NCI-H1930 (cell line): ENCODE measurements at places on chromosomes 3 and 15.

DNA sequence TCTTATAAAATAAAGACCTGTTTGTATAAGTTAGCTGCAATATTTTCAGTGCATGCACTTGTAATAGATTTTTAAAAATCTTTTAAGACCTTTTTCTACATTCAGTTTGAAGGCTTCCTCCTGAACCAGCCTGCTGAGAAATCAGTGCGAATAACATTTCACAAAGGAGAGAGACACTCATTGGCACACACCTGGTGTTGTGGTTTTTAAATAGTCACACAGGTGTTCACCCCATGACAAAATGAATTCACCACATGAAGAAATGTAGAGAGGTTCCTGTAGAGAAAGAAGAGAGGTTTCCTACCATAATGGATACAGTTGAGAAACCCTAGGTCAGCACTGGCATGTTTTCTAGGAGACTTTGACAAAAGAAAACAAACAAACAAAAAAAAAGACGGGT is 237.3 kb downstream of the CNTN6 start:
- no peak for DNase-seq

- DNase-seq = no peak
Measured at GRCh38 chr3:3170998-3171397, 8.5 kb downstream of the CRBN start.

DNA sequence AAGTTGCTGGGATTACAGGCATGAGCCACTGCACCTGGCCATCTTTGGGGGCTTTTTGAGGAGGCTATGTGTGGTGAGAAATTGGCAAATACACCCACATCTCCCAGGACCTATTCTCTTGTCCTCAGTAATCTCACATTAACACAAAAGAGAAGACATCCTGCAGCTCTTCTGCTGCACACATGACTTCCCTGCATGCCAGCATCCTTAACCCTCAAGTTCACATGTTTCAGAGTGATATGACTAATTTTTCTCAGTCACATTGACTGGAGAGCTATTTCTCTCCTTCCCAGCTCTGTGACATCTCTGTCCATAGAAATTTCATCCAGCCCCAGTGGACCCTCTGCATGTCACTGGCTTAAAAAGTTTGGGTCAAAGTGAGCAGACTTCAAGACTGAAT is 1.9 kb upstream of the SKIC8 start:
- DNase-seq = no peak

DNA sequence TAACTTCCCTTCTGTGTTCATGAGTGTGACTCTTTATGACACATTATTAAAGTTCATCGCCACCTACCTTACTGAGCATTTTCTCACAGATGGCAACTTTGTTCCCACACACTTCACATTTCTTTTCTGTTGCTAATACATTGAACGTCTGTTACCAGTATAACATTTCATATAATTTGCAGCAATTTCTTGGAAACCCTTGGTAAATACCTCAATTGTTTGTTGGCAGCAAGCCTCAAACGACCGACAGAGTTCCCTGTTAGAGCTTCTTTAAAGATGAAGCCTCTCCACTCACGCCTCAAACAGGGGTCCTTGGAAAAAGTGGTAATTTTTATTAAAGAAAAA is 3.2 kb upstream of the CHSY1 start:
- DNase-seq = no peak

DNA sequence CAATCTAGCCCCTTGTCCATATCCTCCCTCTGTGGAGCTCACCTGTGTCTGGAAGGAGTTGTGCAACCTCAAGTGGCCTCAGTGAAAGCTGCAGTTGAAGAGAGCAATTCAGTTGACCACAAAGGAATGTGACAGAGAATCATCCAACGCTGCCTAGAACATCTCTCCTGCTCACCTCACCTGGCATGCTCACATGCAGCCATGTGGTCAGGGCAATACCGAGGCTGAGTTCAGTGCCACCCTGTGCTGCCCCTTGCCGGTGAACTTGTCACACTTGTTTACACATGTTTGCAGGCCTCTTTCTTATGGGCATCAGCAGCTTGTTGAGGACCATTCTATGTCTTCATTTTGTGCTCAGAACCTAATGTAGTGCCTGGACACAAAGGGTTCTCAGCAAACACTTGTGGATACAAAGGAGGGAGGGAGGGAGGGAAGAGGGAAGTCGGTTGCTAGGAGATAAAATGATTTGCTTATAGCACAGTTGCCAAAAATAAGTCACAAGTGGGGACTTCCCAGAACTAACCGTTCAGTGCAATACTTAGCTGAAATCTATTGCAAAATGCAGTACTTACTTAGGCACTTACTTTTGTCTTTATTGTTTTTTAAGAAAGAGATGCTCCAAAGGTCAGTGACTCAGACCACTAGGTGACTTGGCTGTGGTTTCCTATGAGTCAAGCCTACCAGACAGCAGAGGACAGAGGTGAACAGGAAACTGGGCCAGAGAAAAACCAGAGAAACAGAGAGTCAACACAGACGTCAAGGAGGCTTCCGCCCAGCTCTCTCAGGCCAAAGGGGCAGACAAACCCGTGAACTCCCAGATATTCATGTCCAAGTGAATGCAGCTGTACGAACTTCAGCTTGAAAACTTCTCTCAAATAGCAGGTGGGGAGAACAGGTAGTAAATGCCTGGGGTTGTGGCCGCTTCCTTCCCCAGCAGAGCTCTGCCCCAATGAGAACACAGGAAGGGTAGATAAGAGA is 227.8 kb upstream of the CTNNB1 start:
- DNase-seq = no peak
